ENCODE measurements at places on chromosomes 4 and X.
A peak's percentile ranks its signal among the peaks of the same experiment; 100 is the strongest.

DNA sequence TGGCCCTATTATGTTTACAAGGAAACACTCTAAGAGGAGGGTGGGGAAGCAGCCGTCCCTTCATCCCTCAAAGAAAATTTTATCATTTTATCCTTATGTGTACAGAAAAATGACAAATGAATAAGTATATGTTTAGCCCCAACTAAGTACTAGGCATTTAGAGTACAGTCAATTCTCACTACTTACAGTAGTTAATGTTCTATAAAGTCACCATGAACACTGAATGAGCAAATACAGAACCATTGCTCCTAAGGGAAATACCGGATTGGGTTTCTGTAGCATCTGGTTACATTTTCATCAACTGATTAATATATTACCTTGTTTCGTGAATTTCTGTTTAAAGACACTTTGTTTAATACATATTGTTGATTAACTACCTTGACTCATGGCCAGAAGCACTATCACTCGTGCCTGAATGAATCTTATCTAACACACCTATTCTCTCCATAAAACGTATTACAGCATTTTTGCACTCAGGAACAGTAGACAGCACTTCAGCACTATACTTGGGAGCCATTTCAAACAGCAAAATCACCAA, 109.3 kb downstream of the ASB9 start:
- no peak for DNase-seq

- peak; percentile 64 for DNase-seq
These were observed 134.2 kb downstream of the CHIC2 start for GRCh38 chr4:53929955-53930798.

DNA sequence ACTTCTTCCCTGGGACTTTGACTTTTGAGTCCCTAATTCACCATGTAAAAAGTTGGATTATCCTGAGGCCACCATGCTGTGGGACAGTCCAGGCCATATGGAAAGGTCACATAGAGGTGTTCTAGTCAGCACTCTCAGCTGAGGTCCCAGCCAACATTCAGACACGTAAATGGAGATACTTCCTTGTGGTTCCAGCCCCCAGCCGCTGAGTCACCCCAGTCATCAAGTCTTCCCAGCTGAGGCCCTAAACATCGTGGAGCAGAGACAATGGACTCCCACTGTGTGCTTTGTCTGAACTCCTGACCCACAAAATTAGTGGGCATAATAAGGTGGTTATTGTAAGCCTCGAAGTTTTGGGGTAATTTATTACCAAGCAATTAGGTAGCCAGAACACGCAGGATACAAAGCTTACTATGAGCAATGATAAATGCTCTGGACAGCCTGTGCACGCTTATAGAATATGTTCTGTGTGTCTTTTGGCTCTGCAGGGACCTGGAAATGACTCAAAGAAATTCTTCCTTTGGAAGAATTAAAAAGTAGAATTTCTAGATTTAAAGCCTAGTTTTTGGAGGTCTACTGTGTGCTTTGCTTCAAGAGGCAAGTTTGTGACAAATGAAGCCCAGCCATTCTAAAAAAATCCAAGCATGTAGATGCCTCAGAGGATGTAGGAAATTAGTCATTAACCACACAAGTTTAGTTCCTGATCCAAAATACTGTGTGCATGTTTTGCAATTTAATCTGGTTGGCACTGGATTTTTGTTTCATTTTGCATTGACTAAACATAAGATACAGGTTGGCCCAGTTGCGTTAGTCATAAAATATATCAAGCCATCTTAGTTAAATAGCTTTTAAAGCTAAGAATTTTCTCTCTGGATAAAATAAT, 33.2 kb upstream of the SLC9A7 start:
- peak; percentile 76 for DNase-seq

DNA sequence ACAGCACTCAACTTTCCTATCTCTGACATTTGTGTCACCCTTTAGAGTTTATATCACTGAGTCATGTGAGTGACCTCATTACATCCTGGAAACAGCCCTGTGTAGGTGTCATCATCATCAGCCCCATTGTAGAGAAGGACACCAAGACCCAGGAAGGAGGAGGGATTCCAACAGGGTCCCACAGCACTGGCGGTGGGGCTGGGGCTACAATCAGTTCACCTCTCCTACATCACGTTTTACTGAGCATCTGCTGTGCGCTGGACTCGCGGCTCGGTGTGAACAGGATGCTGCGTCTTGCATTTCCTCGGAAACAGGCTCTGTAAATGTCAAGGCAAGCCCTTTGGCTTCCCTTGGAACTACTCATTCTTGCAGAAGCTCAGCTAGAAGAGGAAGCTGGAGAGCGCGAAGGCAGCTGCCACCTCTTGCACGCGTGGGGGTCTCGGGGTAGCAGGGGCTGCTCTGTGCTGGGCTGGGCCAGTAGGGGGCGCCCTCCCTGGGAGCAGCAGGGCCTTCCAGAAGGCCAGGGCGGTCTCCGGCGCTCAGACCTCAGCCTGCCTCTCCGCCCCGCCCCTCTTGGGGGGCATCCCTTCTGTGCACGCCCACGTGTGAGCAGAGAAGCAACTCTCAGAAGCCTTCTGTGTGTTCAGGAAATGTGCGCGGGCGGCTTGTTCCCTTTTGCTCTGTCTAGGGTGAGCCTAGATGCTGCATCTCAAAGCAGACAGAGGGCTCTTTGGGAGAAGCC, 29.0 kb downstream of the REELD1 start:
- no peak for DNase-seq

GRCh38 chrX:16825264-16826035, 39.2 kb downstream of the TXLNG start:
- DNase-seq, result no peak

DNA sequence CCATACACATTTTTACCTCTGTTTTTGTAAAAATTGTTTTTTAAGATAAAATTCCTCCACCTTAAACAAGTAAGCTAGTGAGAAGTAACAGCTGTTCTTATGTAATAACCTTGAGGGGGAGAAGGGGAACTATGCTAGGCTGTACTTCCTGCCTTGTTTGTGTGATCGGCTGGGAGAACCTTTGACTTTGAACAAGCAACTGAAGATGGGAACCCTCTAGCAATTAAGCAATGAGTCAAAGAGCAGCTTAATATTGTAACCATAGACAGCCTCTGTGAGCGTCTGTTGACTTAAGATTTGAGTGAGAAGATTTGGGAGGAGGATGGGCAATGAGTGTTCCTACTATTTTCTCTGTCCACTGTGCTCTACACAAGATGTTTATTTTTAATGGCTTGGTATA, 135.1 kb downstream of the SCLT1 start:
- no peak for DNase-seq

- no peak for DNase-seq
These were observed 207.3 kb upstream of the RADX start for GRCh38 chrX:106404512-106404911.

DNA sequence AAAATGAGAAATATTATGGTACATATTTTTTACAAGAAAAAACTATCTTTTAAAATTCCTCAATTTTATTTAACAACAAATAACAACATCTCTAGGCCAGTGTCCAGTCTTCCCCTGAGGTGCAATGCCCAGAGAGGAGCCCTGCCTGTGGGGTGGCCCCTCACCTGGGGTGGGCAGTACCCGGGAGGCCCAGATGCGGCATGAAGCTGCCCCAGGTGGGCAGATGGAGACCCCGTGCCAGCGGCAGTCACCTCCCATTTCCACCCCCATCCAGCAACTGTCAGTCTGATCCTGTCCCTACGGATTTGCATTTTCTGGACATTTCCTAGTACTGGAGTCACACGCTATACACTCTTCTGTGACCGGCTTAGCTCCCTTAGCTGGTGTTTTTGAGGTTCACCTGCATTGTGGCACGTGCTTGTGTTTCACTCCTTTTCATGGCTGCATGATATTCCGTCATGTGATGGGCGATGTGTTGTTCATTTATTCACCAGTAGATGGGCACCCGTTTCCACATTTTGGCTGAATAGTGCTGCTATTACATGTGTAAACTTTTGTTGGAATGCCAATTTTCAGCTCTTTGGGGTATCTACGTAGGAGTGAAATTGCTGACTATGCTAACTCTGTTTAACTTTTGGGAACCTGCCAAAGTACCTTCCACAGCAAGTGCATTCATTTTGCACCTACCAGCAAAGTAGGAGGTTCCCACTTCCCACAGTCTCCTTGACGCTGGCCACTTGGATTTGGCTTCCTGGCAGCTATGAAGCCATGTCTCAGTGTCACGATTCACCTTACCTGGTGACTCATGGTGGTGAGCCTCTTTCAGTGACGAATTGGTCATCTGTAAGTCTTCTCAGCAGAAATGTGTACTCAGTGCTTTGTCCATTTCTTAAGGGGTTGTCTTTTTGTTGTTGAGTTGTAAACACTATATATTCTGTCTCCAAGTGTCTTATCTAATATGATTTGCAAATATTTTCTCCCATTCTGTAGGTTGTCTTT, 11.7 kb upstream of the MAEA start:
- no peak for DNase-seq

GRCh38 chr4:87530868-87531267, 1.7 kb upstream of the SPARCL1 start:
- peak; percentile 94 for DNase-seq

GRCh38 chr4:11415409-11416070, 13.2 kb downstream of the HS3ST1 start:
- DNase-seq, result no peak

DNA sequence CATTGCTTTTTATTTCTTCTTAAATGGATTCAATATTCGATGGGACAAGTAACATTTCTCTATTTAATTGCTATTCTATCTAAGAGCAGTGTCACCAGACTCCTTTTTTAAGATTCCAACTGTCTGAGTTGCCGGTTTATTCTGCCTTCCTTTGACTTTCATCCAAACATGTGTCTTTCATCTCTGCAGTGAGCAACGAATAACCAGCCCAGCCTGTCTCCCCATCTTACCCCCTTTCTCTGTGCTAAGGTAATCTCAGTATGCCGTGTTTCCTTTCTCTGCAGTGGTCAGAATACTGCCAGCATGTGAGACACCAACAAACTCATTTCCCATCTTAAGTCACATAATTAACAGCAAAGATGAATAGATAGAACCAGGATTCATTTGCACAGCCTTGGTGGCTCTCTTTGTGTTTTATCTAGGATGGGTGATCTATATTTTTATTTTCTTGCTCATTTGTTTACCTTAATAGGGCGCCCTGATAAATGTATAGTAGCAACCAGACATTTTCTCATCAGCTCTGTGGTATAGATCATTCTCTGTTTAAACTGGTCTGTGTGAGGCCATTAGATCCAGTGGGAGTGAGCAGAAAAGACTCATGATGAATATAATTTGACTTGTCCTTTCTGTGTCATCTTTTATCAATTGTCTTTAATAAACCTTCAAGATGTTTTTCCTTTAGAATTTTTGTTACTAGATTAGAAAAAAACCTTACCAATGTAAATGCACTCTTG, 394.8 kb upstream of the IGFBP7 start:
- no peak for DNase-seq

- DNase-seq, result no peak
These were observed 137.8 kb upstream of the TBC1D9 start for GRCh38 chr4:140893939-140894338.

DNA sequence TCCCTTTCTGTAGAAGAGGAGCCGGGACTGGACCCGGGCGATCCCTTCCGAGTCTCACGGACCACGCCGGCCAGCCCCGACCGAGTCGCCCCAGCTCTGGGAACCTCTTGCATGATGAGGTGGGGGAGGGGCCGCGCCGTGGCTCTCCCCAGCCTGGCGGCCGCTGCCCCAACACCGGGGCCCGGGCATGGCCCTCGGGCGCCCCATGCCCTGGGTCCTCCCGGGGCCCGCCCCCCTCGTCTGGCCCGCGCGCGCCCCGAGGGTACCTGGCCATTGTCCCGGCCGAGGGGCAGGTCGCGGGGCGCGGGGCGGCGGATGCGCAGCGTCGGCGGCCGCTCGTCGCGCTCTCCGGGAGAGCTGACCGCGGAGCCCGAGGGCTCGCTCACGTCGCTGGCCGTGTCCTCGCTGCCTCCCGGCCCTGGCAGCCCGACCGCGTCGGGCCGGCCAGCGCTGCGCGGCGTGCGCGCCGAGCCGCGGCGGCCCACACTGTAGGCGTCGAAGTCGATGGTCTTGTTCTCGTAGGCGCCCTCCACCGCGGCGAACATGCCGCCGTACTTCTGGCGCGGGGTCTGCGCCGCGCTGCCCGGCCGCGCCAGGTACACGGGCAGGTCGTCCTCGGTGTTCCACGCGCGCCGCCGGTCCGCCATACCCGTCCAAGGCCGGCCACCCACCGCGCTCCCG, 423 bp downstream of the CRMP1 start:
- no peak for DNase-seq

GRCh38 chr4:156442912-156443311, 489.2 kb upstream of the CTSO start:
- no peak for DNase-seq

DNA sequence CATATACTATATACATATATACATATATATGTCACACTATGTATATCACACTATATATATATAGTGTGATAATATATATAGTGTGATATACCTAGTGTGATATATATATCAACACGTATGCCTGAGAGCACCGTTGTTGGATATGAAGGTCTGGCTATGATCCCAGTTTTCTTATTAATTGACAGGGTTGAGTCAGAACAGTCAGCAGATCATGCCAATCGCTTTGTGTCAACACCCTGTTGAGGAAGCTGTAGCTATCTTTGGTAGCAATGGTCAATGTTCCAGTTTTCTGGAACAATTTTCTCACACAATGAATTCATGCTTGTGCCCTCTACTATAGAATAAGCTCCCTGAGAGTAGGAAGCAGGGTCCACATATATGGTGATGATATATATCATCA, 496.0 kb upstream of the AGA start:
- DNase-seq, result no peak

DNA sequence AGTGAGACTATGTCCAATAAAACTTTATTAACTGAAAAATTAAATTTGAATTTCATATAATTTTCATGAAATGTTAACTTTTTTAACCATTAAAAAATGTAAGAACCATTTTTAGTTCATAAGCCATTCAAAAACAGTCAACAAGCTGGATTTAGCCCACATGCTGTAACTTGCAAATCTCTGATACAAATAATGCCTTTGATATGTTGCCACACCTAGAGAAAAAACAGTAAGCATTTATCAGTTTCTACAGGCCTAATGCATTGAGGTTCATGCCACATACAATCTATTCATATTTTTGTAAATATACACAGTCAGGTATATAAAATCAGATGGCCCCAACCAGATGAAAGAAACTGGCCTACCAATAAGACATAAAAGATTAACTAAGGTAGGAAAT, 52.8 kb downstream of the LCORL start:
- DNase-seq, result no peak

DNA sequence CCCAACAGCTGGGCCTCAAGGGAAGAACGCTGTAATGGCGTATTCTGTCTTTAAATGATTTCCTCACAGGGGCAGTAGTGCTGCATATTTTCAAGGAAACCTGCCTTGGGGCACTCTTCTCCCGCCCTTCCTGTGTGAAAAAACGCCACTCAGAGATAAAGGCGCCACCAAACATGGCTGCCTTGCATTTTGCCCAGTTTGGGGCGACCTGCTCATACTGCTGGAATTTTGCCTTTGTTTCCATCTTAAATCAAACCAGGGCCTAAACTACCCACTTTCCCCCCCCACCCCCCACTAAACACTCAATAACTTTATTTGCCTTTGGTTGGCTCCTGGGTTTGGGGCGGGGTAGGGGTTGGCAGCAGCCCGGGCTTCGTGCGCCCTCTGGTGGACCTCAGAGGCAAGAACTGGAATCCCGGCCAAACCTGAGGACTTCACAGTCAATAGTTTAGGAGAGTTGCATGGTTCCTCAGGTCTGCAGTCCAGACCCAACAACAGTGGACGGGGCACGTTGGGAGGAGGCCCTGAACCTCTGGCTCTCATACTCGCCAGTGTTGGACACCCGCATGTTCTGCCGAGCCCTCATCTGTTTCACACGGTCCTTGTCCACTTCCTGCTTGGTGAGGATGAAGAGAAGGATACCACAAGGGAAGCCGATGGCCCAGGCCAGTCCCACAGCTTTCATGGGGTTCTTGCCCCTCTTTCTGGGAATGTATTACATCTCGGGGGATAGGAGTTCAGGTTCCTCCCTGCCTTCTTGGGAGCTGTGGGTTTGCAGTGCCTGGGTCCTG, 220.1 kb upstream of the STK26 start:
- DNase-seq, result no peak
